Anterior cingulate cortex (tissue), 58 donors: ENCODE measurements at places on chromosomes 7 and 10.

DNA sequence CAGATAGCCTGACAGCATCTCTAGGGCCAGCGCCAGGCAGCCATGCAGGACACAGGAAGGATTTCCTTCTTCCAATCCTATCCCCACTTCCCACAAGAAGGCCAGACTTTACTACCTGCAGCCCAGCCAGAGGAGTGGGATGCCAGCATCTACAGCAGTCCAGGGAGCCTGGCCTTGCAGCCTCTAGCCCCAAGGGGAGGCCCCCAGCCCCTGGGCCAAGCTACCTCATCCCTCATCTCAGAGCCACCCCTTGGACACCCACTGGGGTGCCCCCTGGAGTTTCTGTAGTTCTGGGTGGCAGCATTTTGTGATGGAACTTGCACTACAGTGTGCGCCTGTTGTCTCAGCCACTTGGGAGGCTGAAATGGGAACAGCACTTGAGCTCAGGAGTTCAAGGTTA is 170.8 kb upstream of the PODXL start:
- DNase-seq: no peak

- no peak for DNase-seq
Observed at GRCh38 chr10:12438919-12439692, 89.8 kb downstream of the CAMK1D start.

GRCh38 chr7:7159063-7159658 is 23.2 kb upstream of the C1GALT1 start:
- no peak for DNase-seq

GRCh38 chr7:23394488-23395171 is 75.7 kb downstream of the IGF2BP3 start:
- no peak for DNase-seq

GRCh38 chr7:13433946-13434345 is 555.5 kb downstream of the ETV1 start:
- DNase-seq: no peak

GRCh38 chr10:55426138-55426537 is 625.1 kb upstream of the PCDH15 start:
- no peak for DNase-seq

DNA sequence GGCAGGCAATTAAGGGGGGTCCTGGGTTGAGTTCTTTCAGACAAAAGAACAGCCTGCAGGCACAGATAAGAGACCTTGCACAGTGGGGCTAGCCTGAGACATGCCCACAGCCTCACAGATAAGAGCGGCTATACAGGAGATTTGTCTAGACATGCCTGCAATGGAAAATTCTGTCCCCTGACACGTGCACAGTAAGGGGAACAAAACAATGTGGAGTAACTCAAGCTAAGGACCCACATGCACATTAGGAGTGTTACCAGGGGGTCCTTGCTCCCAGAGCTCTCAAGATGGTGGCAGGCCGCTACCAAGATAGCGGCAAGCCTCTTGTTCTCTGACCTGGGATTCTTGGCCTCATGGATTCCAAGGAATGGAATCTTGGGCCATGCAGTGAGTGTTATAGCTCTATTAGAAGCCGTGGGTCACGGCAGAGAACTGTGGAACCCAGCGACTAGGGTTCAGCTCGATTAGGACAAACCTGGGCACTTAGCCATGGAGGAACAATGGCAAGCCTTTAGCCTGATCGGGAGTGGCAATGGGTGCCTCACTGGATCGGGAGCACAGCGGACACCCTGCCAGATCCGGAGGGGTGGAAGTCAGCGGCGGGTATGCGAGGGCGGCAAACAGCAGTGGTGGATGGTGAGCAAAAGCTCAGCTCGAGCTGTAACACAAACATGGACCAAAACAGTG is 196.9 kb downstream of the CCSER2 start:
- no peak for DNase-seq

DNA sequence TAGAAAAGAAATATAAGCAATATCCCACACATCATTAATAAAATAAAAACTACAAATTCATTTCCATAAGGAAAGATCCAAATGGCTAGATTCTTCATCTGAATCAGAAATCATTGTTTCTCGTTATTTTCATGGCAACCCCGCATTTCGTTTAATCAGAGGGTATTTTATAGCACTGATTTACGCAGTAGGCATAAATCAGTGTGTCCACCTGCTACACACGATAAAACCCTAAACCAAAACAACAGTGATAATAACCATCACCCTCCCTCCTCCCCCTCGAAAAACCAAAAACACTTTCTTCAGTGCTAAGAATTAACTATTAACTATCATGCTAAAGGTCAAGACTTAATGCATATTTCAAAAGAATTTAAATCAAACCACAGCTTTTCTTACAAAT is 16.5 kb downstream of the FKBP14 start:
- no peak for DNase-seq

- DNase-seq: no peak
Observed at GRCh38 chr7:34227525-34227924, 322.2 kb downstream of the BMPER start.

GRCh38 chr10:120421250-120421649 is 35.8 kb upstream of the PLPP4 start:
- no peak for DNase-seq

- no peak for DNase-seq
Observed at GRCh38 chr10:104330168-104331110, 7.8 kb downstream of the ITPRIP start.

- no peak for DNase-seq
Observed at GRCh38 chr7:41882256-41882655, 179.4 kb upstream of the INHBA start.

DNA sequence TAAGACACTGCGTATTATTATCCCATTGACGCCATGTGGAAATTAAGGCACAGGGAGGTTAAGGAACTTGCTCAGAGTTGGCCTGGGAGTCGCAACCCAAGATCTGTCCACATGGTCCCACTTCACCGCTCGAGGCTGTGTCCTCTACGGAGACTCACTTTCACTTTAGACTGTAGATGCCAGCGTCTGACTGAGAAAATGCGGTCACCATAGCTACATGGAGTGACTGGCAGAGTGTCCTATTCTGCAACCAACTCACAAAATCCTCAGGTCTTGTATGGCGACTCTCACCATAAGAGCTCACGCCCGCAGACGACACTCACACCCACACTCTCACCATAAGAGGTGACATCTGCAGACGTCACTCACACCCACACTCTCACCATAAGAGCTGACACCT is 257.9 kb downstream of the PTPRN2 start:
- no peak for DNase-seq

DNA sequence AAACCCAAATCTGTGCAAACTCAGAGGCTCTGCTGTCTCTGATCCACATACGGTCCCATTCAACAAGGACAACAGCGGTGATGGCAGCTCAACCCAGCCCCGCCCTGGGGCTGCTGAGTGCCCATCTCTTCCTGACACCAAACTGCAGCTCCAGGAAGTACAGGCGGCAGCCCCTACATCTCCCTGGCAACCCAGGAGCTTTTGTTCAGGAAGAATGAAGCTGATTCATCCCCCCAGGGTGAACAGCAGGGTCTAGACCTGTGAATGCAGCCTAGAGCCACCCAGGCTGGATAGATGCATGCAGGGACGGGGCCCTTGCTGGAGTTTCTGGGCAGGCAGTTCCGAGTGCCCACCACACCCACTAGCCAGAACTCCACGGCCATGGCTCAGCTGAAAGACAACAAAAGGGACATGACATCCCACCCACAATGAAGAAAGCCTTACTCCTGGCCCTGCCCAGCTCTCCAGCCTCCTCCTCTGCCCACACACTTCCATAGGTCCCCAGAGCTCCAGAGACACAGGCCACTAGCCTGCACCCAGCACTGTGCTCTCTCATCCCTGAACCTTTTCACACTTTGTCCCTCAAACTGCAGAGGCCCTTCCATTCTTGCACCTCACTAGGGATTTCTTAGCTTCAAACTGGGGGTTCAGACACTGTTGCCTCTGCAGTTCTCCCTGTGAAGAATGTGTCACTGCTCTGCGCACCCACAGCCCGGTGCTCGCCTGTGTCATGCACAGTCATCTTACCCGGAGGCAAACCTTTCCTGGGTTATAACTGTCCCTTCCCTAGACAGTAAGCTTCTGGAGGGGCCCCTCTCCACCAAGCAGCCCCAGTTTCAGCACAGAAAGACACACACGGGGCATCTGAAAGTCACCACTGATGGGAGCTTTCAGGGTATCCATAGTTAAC is 99.1 kb downstream of the GRID1 start:
- peak; percentile 26 for DNase-seq

DNA sequence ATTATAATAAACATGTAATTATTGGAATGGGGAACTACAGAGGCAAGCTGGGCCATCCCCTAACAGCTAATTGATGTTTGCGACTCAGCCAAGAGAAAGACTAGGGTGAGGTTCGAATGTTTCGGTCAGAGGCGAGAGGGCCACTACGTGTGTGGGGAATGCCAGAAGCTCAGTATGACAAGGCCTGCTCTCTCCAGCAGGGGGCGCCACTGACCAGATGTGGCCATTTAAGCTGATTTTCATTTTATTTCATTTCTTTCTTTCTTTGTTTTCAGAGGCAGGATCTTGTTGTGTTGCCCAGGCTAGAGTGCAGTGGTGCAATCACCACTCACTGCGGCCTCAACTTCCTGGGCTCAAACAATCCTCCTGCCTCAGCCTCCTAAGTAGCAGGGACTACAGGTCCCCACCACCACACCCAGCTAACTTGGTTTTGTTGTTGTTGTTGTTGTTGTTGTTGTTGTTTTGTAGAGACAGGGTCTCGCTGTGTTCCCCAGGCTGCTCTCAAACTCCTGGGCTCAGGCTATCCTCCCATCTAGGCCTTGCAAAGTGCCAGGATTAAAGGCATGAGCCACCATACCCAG is 38.1 kb downstream of the TMEM130 start:
- DNase-seq: no peak

GRCh38 chr7:50684713-50685075 is 98.0 kb downstream of the GRB10 start:
- no peak for DNase-seq

GRCh38 chr7:44486693-44487092 is 3.8 kb downstream of the NUDCD3 start:
- DNase-seq: no peak

GRCh38 chr7:81484261-81484660 is 285.6 kb downstream of the HGF start:
- DNase-seq: no peak

DNA sequence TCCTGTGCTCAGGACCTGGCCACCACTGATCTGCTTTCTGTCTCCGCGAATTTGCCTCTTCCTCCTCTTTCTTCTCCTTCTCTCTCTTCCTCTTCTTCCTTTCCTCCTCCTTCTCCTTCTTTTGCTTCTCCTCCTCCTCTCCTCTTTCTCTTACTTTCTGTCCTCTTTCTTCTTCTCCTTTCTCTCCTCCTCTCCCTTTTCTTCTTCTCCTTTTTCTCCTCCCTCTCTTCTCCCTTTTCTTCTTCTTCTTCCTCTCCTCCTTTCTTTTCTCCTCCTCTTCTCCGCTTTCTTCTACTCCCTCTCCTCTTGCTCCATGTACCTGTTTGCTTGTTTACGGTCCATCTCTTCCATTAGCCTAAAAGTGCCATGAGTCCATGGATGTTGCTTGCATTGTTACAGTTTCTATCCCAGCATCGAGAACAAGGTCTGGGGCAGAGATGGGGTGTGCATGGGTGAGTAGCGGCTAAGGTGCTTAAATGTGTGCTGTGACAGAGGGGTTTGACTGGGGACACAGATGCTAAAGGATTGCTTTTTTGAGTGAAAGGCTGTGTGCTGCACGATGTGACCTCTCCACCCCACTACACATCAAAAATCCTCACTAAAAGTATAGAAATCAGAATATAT is 7.7 kb downstream of the SH2D4B start:
- no peak for DNase-seq

GRCh38 chr7:18354108-18355085 is 141.2 kb upstream of the HDAC9 start:
- DNase-seq: no peak

- no peak for DNase-seq
Observed at GRCh38 chr10:22609251-22609650, 105.1 kb downstream of the PIP4K2A start.

- no peak for DNase-seq
Observed at GRCh38 chr7:25967278-25968204, 184.5 kb upstream of the NFE2L3 start.

DNA sequence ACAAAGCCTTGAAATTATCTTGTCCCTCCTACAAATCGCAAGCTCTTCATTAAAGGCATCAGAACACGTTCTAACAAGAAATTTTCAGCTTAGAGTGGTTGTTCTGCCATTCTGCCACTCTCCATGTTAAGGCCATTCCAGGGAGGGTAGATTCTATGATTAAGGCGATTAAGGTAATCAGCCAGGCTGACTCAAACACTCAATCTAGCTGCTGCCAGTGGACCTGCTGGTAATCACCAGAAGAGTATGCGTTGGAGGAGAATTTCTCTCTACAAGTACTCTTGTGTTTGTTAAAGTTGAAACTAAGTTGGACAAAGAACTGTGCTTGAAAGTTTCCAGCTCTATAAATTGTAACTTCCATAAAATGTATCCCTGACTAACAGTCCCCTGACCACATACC is 149.2 kb upstream of the COL1A2 start:
- DNase-seq: no peak

- DNase-seq: no peak
Observed at GRCh38 chr10:44126291-44126717, 258.6 kb downstream of the CXCL12 start.

DNA sequence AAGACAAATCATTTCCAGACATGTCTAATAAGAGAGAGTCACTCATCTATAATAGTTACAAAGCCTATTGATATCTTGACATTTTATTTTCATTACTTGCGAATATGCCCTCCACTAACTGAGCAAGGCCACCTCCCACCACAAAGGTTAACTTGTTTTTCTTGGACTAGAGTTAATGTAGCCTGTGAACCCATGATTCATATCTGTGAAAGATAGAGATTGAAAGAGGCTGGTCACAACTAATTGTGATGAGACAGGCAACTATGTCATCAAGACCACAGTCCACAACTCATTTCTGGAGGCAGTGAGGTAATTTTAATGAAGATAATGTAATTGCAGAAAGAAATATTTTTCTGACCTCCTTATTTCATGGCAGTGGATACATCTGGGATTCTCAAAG is 491.8 kb upstream of the TPK1 start:
- no peak for DNase-seq

- DNase-seq: no peak
Observed at GRCh38 chr7:122846591-122846990, 39.7 kb downstream of the CADPS2 start.

DNA sequence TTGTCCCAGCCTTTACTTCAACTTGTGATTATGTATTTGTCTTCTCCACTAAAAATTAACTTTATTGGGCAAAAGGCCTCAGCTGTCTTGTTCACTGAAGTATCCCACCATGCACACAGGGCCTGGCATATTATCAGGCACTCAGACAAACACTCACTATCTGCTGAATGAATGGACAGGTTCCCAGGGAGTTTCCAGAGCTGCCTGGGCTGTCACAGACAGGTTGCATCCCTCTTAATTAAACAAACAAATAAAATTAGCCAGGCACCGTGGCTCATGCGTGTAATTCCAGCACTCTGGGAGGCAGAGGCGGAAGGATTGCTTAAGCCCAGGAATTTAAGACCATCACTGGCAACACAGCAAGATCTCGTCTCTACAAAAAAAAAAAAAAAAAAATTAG is 1.5 kb upstream of the TSPAN14 start:
- DNase-seq: no peak

- no peak for DNase-seq
Observed at GRCh38 chr10:128596906-128597305, 470.7 kb upstream of the MKI67 start.
